Activated T-helper 17 cell treated with anti-CD3 and anti-CD28 coated beads, Interleukin-2, amount 50 U/mL, for 72 hours (primary cell): ENCODE measurements at places on chromosomes 12 and 14. TPM values are rescaled to one million over a fixed set of nuclear protein-coding genes. Genes with fewer than 3 reads are reported as not detected.

Gene GPR84
- total RNA-seq, result 2.2 TPM

Gene BCL7A
- 0.82 TPM for total RNA-seq

Gene KRT79
- total RNA-seq, result not detected

Gene HPD
- total RNA-seq, result not detected

Gene FITM1
- total RNA-seq, result not detected
